ENCODE measurements at places on chromosomes 6 and 20. TPM values are rescaled to one million over a fixed set of nuclear protein-coding genes. Genes with fewer than 3 reads are reported as not detected.

GRCh38 chr20:59678951-59679350 is 74.6 kb downstream of the PHACTR3 start:
- no peak for DNase-seq

GRCh38 chr20:21134883-21135493 is 9.1 kb downstream of the KIZ start:
- no peak for DNase-seq

- no peak for DNase-seq
These were observed 21.6 kb downstream of the RALGAPA2 start for GRCh38 chr20:20690676-20691476.

GRCh38 chr6:127939442-127940066 is 38.7 kb upstream of the THEMIS start:
- DNase-seq = no peak

- DNase-seq = no peak
These were observed 36.8 kb downstream of the HEBP2 start for GRCh38 chr6:138440758-138441357.

ITPA gene
- total RNA-seq = 82.1 TPM

GRCh38 chr6:139146317-139146726 is 11.4 kb downstream of the HECA start:
- DNase-seq = no peak

C6orf118 gene
- not detected for total RNA-seq

DNA sequence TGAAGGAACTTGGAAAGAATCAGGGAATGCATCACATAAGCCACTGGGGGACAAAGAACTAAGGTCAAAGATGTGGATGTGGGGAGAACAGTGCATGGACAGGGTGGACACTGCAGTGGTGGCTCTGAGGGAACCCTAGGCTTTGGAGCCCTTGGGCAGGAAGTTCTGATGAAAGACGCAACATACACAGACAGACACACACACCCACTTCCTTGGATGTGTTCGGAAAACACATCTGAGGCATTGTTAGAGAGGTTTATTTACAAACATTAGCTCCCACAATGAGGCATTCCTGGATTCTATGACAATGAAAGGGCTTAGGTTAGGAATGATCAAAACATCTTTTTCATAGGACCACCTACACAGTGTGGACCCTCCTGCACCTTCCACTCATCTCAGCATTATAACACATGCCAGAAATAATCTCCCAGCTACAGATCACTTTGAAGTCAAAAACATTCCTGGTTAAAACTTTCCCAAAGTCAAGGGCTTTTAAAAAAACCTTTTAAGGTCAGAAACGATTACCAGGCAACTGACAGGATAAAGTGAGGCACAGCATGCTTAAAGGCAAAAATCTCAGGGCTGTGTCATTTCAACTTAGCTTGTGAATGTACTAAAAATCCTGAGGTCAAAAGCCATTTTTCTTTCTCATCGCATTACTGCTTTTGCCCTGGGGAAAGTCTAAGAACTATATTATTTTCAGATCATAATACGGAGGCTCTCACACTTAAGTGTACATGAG is 6.4 kb upstream of the METTL24 start:
- no peak for DNase-seq

DNA sequence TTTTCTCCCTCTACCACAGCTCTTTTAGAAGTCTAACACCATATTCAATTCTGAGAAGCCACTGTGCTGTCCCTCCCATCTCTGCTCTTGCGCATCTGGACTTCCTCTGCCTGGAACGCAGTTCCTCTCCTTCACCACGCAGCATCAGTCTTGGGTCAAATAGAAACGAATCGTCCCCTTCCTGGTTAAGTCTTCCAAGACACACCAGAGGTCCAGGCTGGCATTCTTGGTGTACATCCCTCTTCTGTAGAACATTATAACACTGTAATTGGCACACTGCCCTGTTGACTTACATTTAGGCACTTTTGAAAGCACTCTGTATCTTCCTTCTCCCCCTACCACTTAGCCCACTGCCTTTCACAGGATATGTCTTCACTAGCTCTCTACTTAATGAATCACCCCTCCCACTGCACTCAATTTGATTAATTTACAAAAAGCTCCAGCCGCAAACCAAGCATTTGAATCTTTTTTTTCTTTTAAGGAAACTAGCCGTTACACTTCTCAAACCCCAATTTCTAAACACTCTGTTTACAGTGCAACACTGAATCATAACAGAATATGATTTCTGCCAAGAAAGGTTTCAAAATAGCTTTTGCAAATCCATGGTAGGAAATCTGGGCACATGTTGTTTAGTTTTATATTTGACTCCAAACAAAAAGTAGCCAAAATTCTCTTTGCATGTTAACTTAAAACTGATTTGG is 140.8 kb upstream of the CARMIL1 start:
- peak; percentile 35 for DNase-seq

MLIP gene
- total RNA-seq = not detected

- DNase-seq = no peak
These were observed 100.7 kb upstream of the STMND1 start for GRCh38 chr6:17001188-17001587.

GRCh38 chr6:130929036-130929678 is 102.0 kb downstream of the SMLR1 start:
- DNase-seq = no peak

CBLN4 gene
- not detected for total RNA-seq
